NCI-H1048 (cell line): ENCODE measurements at places on chromosomes 12 and 14.
A peak's percentile ranks its signal among the peaks of the same experiment; 100 is the strongest.

- no peak for DNase-seq
These were observed 154.6 kb downstream of the SLC6A15 start for GRCh38 chr12:84757978-84758377.

DNA sequence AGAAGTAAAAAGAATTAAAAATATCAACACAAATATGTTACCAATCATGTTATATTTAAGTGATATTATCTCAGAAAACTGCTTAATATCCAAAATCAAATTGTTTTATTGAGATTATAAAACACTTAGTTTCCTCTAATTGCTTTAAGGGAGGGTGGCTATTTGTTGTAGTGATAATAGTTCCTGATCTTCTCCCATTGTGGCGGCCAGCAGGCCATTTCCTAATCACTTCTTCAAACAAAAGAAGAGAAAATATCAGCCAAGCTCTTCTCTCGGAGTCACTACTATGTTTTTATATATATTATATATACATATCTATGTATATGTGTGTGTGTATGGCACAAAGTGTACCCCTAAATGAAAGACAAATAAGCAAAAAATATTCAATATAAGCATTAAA is 31.5 kb downstream of the ERO1A start:
- no peak for DNase-seq

- peak; percentile 17 for DNase-seq
These were observed 708 bp upstream of the ZBTB42 start for GRCh38 chr14:104800015-104800770.

- no peak for DNase-seq
These were observed 526.6 kb upstream of the CCDC196 start for GRCh38 chr14:65959563-65960024.

GRCh38 chr12:114747012-114747858 is 63.3 kb upstream of the TBX3 start:
- DNase-seq = no peak

- DNase-seq = no peak
These were observed 12.7 kb downstream of the CCND2 start for GRCh38 chr12:4286228-4286627.

GRCh38 chr12:121323908-121324307 is 27.4 kb upstream of the CAMKK2 start:
- DNase-seq = no peak

GRCh38 chr12:15982921-15983320 is 71.8 kb downstream of the DERA start:
- no peak for DNase-seq

GRCh38 chr12:104121001-104121400 is 17.0 kb downstream of the NFYB start:
- no peak for DNase-seq

GRCh38 chr12:19158923-19159322 is 29.4 kb downstream of the PLEKHA5 start:
- no peak for DNase-seq

GRCh38 chr14:84436528-84436927 is 1093.4 kb upstream of the FLRT2 start:
- DNase-seq = no peak

DNA sequence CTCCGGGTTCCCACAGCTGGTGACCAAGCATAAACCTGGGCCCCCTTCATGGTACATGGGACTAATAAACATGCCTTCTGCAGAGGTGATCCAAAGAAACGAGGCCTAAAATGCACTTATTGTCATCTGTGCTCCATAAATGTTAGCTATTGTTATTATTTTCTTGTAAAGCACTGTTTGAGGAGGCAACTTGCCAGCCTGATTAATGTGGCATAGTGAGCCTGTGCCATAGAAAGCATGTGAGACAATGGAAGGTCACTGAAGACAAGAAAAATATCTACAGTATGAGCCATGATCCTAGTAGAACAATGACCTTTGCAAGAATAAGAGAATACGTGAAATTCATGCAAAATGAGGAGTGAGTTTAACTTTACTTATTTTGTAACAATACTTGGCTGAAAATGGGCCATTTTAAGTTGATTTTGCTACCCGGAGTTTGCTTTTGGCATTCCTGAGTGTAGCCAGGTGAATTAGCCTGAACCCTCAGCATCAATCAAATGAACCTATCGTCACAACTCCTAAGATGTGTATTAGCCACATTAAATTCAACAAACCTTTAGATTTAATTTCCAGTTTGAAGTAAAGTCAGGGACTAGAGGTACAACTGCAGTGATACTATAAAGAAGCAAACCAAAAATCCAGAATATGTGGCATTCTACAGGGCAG is 52.2 kb downstream of the CPM start:
- DNase-seq = no peak

GRCh38 chr12:59056966-59057365 is 136.7 kb upstream of the LRIG3 start:
- DNase-seq = no peak

DNA sequence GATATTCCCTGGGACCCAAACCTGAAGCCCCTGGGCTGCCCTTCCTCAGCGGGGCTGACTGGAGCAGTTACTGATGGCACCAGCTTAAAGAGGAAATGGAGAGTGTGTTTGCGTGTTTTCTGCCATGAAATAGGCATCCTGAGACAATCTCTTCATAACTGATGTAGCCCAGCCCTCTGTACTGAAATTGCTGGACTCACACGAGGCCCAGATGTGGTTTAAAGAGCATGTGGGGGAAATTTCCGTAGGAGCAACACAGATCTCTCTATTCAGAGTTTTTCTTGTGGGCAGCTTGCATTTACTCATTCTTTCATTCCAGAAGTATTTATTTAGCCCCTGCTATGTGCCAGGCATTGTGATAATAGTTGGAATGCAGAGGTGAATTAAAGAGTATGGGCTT is 782.1 kb upstream of the TBX3 start:
- DNase-seq = no peak

GRCh38 chr12:71139153-71139735 is 18.6 kb downstream of the TSPAN8 start:
- no peak for DNase-seq

DNA sequence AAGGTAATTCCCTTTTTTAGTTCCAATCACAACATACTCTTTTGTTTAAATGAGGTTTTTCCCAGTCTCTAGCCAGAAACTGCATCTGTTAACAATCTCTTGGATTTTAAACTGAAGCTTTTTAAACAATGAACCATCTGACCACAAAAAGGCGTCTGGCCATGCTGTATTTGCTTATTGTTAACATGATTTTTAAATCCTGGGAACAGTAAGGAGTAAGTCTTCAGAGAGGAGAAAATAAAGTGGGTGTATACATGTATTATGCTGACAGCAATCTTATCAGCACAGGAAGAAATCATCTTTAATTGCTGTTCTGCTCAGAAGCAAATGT is 106.2 kb downstream of the DAAM1 start:
- no peak for DNase-seq

DNA sequence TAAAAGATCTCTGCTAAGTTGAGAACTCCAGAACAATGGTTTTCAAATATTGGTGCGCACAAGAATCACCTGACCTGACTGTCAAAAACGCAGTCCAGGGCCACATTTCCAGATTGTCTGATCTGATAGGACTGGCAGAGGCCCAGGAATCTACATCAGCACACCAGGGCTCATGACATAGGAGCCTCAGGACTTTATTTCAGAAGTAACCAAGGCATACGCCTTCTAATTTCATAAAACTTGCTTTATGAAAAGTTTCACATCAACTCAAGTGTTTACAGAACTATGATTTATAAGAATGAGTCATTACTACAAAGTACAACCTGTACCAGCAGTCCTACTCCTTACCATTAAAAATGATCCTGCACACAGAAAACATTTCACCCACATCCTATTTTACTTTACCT is 47.7 kb upstream of the PTPRO start:
- DNase-seq = no peak

DNA sequence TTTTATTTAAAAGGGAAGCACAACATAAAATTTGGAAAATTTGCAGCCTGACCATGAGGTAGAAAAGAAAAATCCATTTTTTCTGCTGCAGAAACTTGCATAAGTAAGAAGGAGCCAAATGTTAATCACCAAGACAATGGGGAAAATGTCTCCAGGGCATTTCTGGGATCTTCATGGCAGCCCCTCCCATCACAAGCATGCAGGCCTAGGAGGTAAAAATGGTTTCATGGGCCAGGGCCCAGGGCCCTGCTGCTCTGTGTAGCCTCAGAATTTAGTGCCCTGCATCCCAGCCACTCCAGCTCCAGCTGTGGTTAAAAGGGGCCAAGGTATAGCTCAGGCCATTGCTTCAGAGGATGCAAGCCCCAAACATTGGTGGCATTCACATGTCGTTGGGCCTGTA is 735.6 kb downstream of the GALC start:
- DNase-seq = no peak

DNA sequence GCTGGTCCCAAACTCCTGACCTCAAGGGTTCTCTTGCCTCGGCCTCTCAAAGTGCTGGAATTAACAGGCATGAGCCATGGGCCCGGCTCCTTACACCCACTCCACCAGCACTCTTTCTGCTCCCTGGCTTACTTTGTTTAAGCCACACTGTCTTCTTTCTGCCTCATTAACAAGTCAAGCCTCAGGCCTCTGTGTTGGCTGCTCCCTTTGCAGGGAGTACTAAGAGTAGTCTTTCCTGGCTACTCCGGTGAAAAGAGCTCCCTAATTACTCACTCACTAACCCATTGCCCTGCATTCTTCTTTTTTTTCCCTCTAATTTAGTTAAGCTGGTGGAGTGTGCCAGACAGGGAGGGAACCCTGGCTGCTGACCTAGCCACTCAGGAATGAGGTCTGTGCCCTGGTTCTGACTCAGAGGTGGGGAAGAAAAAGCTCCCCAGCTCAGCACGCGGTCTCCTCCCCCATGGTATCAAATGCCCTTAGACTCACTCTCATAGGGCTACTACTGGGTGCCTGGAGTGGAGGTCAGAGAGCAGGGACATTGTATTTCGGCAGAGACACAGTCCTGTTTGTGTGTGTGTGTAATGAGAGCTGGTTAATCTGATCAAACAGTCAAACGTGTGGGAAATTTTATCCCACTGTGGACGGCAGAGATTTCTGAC is 19.8 kb downstream of the GALNT6 start:
- DNase-seq = no peak

DNA sequence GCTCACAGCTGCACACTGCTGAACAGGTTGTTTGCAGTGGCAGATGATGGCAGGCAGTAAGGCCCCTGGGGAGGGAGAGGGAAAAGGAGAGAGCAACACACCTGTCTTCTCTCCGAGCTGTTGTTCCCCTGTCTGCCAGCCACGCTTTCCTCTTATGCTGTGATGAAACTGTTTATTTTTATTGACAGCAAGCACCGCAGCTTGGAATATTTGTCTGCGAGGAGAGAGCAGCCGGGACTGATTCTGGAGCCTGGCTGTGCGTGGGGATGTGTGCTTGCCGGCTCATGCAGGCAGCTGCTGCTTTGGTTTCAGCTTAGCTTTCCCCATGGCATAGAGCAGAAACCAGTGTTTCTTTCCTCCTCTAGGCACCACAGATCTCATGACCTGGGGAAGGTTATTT is 58.7 kb upstream of the KCNA5 start:
- no peak for DNase-seq

GRCh38 chr14:104302794-104303405 is 164.5 kb downstream of the KIF26A start:
- no peak for DNase-seq

DNA sequence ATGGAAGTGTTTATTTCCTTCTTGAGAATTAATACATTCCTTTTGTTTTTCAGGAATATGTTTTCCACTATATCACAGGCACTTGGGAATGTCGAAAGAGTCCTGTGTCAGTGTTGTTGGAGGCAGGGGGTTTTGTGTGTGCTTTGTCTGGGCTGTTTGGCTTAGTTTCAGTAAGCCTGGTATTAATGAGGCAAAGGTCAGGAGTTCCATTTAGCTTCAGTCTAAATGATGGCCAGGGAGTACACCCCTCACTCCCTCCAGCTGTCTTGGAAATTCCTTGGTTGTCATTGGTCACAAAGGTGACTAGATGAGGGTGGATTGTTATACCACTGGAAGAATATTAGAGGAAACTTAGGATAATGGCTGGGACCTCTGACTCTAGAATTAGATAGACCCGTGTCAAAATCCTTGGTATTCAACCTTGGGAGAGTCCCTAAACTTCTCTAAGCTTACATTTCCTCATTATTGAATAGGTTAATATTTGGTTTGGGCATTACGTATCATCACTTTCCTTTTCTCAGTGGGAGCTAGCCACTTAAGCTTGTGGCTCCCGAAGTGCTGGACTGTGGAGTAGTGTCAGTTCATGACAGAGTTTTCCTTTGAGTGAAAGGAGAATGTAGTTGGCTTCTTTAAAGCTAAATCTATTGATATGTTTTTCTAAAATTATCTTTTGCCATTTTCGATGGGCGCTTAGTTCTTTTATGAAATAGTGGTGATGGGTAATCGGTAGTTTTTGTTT is 5.2 kb downstream of the FRS2 start:
- DNase-seq = no peak

- DNase-seq = no peak
These were observed 82.9 kb downstream of the CHGA start for GRCh38 chr14:93005838-93006237.

- no peak for DNase-seq
These were observed 8.4 kb downstream of the NPAS3 start for GRCh38 chr14:32947081-32947480.

GRCh38 chr12:122031342-122032216 is 9.9 kb downstream of the BCL7A start:
- no peak for DNase-seq

DNA sequence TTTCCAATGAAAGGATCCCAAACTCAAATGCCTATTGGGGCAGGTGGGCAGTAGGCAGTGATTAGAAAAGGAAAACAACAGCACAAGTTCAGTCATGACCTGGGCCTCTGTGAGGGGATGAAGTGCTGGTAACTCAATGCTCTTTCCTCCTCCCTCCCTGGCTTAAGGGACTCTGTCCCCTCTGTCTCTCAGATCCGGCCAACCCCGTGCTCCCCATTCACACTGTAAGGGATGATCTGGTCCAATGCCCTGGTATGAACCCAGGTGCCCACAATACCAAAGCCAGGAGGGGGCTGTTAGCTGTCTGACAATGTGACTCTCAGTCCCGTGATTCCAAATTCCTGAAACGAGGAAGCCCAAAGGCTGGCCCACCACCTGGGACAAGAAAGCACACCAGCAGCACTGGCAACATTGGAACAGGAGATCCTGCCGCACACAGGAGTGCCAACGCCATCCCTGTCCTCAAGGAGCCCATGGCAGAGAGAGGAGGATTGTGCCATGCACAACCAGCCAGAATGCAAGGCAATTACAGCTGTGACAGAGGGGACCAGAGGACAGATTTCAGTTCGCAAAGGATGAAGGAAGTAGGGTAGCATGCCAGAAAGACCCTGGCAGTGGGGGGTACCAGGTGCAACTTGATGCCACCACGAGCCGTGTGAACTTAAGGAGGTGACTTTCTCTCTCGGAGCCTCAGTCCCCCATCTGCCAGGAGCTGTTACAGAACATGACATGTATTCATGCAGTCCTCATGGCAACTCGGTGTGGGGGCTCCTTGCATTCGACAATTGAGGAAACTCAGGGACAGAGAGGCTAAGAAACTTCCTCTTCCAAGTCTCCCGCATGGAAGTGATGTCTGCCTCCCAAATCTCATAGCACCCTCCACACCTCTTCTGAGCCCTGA is 37.6 kb downstream of the SERPINA3 start:
- no peak for DNase-seq

GRCh38 chr12:124277394-124278241 is 17.3 kb upstream of the RFLNA start:
- DNase-seq = no peak

- no peak for DNase-seq
These were observed 12.8 kb upstream of the CEP170B start for GRCh38 chr14:104852280-104852663.

GRCh38 chr12:124640056-124640455 is 72.6 kb upstream of the NCOR2 start:
- no peak for DNase-seq

- no peak for DNase-seq
These were observed 32.7 kb downstream of the MED6 start for GRCh38 chr14:70567791-70568190.
